ENCODE measurements at places on chromosomes 5 and 9. TPM values are rescaled to one million over a fixed set of nuclear protein-coding genes. Genes with fewer than 3 reads are reported as not detected.

Gene COL5A1
- 1,367 TPM for total RNA-seq

- DNase-seq = no peak
These were observed 349.1 kb downstream of the ISL1 start for GRCh38 chr5:51732304-51732703.

Gene ZFP37
- total RNA-seq = 7.9 TPM

GRCh38 chr5:62577488-62577887, 1.1 kb upstream of the LRRC70 start:
- no peak for DNase-seq

DNA sequence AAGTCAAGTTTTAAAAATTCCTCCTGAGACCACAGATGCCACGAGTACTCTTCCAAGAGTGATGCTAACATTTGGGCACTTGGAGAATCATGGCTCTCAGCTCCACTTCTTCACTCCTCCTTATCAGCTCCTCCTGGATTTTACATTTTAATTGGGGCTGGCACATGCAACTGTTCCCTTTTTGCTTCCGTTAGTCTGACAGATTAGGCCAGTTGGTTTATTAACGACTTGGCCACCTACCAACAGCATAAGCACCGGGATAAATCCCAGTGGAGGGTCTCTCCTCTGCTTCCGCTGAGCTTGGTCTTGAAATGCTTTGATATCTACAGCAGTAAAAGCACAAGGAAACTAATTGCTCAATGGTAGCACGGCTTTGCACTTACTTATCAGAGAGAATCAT, 134.6 kb upstream of the RASEF start:
- DNase-seq = no peak
